ENCODE measurements at places on chromosomes 6 and 20.

GRCh38 chr6:6926856-6927255 lies 180.9 kb upstream of the RREB1 start:
- no peak for DNase-seq

DNA sequence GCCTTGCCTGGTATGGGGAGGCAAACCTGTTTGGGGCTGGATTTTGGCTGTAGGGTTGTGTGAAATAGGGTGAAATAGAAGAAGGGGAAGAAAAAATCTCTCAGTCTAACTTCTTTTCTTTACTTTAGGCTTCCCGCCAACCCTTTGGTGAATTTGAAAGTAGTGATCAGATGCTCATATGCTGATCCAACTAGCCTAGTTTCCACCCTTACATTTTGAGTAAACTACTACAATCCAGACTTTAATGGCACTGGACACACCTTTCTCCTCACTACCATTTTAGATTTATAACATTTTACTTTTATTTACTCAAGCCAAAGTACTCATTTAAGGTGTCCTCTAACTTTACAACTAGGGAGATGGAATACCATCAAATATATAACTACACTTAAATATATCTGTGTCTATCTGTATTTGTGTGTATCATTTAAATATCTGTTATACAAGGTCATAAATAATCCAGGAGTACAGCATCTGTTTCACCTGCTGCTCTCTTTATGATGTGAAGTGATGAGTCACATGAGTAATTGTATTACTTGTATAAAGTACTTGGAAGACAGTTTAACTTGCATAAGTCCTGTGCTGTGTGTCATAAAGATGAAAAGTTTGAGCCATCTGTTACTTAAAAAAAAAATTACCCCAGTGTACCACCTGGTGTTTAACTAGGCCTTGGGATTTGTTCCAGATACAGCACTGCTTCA lies 172.1 kb downstream of the CDKAL1 start:
- DNase-seq = no peak

DNA sequence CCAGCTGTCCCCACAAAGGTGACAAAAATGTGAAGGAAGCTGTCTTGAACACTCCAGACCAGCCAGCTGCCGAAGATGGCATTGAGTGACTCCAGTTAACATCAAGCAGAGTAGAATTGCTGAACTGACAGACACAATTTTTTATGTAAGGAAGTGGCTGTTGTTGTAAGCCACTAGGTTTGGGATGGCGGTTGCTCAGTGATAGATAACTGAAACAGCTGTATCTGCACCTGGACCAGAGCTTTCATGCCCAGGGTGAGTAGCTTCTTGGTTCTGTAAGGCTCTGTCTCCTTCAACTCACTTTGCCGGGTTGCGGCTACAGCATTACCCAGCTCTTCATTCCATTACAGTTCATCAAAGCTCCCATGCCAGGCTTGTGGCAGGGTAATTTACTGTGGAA lies 49.7 kb upstream of the DDR1 start:
- no peak for DNase-seq

DNA sequence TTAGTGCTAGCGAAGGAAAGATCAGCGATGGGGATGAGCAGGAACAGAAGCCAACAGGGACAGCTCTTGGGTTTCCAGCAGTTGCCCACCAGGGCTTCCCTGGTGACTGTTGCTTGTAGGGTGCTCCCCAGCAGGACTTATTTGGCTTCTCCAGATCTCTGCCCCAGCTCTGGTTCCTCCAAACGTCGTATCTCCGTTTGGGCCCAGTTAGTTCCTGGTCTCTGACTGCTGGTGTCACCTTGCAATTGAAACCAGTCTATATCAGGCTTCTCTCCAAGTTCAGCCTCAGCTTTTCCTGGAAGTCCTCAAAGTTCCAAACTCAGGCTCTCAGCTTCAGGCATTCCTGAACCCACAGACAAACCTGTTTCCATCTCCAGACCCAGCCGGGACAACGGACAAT lies 70.8 kb upstream of the NXT1 start:
- DNase-seq = no peak

GRCh38 chr6:11653028-11653583 lies 115.6 kb downstream of the TMEM170B start:
- peak; percentile 36 for DNase-seq

DNA sequence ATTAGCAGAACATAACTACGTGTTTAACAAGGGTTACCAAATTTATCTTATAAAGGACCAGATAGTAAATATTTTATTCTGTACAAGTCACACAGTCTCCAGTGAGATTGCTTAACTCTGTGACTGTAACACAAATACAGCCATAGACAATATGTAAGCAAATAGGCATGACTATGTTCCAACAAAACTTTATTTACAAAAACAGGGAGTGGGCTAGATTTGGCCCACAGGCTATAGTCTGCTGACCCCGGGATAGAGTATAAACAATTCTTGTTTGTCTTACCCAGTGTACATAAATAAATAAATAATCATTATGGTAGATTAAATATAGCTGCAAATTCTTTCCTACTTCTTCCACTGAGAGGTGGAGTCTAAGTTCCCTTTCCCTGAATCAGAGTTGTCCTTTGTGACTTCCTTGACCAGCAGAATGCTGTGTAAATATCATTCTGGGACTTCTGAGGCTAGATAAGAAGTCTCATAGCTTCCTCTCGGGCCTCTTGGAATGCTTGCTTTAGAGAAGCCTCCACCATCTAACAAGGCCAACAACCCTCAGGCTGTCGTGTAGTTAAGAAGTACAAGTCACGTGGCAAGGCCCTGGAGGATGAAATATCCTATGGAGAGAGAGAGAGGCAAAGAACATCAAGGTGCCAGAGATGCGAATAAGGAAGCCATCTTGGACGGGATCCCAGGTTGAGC lies 59.1 kb upstream of the TMEM244 start:
- no peak for DNase-seq
